ENCODE measurements at places on chromosomes 11 and 22.
A peak's percentile ranks its signal among the peaks of the same experiment; 100 is the strongest.

GRCh38 chr11:84560206-84560605 is 1066.9 kb downstream of the DLG2 start:
- no peak overlapping the region for H3K4me3 ChIP-seq
- H3K36me3 ChIP-seq, result no peaks in the 10 kb centered on the region
- no peak overlapping the region for H3K27ac ChIP-seq
- H3K4me1 ChIP-seq, result peaks cover 25% of the 10 kb centered on the region
- DNase-seq, result no peak

DNA sequence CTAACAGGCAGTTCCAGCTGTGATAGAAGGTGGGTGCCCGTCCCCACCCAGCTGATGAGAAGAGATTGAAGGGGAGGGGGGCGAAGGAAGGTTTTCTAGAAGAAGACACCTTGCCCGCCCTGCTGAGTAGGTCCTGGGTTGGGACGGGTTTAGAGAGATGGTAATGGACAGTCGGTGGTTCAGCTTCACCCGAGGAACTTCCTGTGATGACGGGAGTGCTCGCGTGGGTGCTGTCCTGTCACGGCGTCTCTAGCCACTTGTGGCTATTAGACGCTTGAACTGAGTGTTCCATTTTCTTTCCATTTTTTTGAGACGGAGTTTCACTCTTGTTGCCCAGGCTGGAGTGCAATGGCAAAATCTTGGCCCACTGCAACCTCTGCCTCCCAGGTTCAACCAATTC is 27.6 kb upstream of the MGAT3 start:
- H3K36me3 ChIP-seq, result no peaks in the 10 kb centered on the region
- no peak overlapping the region for H3K4me3 ChIP-seq
- DNase-seq, result no peak
- peaks cover 19% of the 10 kb centered on the region for H3K4me1 ChIP-seq
- peak overlapping the region; percentile 42 for H3K27ac ChIP-seq

GRCh38 chr11:45688472-45689033 is 23.1 kb upstream of the CHST1 start:
- DNase-seq, result no peak
- H3K27me3 ChIP-seq, result peaks cover 7% of the 10 kb centered on the region
- no peak overlapping the region for H3K27ac ChIP-seq
- no peaks in the 10 kb centered on the region for H3K4me1 ChIP-seq
- H3K36me3 ChIP-seq, result no peaks in the 10 kb centered on the region
- no peak overlapping the region for H3K4me3 ChIP-seq

DNA sequence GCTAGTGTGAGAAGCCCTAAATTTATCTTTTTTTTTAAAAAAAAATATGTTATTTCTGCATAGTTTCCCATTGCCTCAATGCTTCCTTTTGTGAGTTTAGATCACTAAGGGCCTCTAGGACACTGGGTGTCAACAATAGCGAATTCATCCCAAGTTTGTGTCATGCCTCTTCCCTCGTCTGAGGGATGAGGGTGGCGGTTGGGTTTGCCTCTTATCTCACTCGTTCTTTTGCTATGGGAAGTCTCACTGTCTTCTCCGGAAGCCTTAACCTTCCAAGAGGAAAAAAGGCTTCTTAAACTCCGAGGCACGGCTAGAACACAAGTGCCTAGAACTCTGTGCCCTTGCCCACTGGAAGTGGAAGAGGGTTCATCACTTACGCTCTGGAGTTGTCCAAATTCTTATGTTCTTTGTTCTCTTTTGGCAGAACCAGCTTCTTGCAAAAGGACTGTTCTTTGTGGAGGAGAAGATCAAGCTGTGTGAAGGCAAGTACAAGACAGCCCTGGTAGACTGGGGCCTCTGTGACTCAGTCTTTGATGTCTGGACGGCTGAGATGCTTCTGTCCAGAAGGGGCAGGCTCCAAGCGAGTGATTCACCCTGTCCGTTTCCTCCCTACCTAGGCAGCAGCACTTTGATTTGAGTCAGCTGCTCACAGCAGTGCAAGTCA is 78.5 kb downstream of the TRAF6 start:
- no peak overlapping the region for H3K4me3 ChIP-seq
- H3K36me3 ChIP-seq, result no peaks in the 10 kb centered on the region
- H3K4me1 ChIP-seq, result peaks cover 19% of the 10 kb centered on the region
- no peak overlapping the region for H3K27ac ChIP-seq
- H3K27me3 ChIP-seq, result no peaks in the 10 kb centered on the region
- DNase-seq, result peak; percentile 25

GRCh38 chr11:126175393-126175792 is 36.1 kb downstream of the RPUSD4 start:
- no peaks in the 10 kb centered on the region for H3K36me3 ChIP-seq
- H3K4me3 ChIP-seq, result no peak overlapping the region
- H3K27me3 ChIP-seq, result no peaks in the 10 kb centered on the region
- H3K27ac ChIP-seq, result no peak overlapping the region

- H3K27me3 ChIP-seq, result no peaks in the 10 kb centered on the region
- peaks cover 16% of the 10 kb centered on the region for H3K4me1 ChIP-seq
- H3K27ac ChIP-seq, result no peak overlapping the region
Measured at GRCh38 chr11:1354125-1354938, 35.4 kb upstream of the BRSK2 start.

DNA sequence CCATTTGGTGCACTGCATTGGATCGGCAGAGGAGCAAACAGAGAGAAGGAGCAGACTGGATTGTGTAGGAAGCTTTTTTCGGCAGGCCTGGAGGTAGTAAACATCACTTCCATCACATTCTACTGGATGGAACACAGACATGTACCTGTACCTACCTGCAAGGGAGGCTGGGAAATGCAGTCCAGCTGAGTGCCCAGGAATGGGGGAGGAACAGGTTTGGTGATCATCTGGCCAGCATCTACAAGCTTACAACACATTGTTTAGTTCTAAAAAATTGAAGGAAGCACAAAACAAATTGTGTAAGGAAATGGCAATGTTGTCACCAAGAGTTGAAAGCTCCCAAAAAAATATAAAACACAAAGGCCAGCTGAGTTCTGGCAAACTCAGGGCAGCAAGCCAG is 19.1 kb downstream of the SMIM38 start:
- H3K4me3 ChIP-seq, result no peak overlapping the region
- no peaks in the 10 kb centered on the region for H3K36me3 ChIP-seq
- no peak overlapping the region for H3K27ac ChIP-seq
- no peaks in the 10 kb centered on the region for H3K27me3 ChIP-seq
- DNase-seq, result no peak

DNA sequence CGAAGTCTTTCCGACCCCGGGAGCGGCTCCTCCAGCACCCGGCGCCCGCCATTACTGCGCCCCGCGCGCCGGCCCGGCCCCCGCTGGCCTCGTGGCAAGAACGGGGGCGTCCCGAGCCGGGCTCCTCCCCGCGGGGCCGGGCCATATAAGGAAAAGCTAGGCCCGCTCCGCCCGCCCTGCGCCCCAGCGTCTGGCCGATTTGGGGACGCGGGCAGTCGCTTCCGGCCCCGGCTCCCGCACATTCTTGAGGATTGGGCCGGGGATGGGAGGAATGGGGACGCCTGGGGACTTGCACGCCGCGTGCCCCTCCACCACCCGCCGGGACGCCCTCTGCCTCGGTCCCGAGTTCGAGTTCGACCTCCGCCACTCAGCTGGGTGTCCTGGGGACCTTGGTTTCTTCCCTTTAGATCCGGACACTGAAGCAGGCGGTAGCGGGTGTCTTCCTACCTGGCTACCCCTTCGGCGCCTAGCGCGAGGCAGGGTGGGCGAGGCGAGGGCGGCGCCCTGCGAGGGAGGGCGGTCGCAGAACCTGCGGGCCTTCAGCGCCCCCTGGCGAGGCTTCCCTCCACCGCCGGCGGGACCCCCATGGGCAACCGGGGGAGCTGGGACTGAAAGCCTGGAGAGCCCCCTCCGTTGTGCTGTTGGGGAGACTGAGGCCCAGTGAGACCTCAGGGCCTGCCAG is 3.8 kb downstream of the SMTN start:
- H3K27me3 ChIP-seq, result no peaks in the 10 kb centered on the region
- H3K36me3 ChIP-seq, result peaks cover 1% of the 10 kb centered on the region
- H3K4me3 ChIP-seq, result no peak overlapping the region

DNA sequence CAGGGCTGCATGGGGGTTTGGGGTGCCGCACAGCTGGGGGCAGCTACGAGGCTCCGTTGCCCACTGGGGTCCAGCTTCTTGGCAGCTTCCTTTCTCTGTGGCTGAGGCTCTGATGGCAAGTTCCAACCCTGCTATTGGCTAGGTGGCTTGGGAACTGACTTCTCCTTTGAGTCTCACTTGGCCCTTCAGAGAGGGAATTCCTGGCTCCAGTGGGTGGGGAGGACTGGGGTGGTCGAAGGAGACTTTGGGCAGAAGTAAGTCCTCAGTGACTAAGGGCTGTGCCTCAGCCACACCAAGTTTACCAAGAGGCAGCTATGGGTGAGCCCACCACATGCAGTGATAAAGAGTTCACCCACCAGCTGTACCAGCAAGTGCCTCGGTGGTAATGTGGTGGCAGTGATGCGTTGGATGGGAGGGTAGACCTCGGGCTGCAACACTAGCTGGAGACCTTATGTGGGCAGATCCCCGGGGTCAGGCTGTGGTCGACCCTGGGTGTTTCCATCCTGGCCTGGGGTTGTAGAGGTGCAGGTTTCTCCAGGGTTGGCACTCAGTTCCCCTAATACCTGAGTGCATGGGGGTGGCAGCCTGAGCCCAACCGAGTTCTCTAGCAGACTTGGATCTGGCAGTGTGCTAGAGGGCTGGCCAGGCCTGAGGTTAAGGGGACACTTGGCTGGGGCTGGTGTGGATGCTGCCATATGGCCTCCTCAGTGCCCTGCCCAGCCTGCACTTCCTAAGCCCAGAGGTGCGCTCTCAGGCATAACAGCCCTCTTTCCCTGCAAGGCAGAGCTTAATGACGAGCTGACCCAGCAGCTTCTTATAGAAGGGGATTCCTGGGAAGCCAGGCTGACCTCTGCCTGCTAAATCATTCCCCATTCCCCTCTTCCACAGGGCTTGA is 197.0 kb upstream of the CADM1 start:
- H3K4me1 ChIP-seq, result no peaks in the 10 kb centered on the region
- H3K27me3 ChIP-seq, result no peaks in the 10 kb centered on the region

GRCh38 chr22:48658246-48658645 is 1169.4 kb downstream of the BRD1 start:
- H3K4me3 ChIP-seq, result no peak overlapping the region
- DNase-seq, result no peak
- no peaks in the 10 kb centered on the region for H3K36me3 ChIP-seq
- H3K27ac ChIP-seq, result no peak overlapping the region
- H3K4me1 ChIP-seq, result no peaks in the 10 kb centered on the region

GRCh38 chr22:17705951-17706900 is 67.7 kb downstream of the BCL2L13 start:
- DNase-seq, result no peak
- no peak overlapping the region for H3K4me3 ChIP-seq
- no peaks in the 10 kb centered on the region for H3K4me1 ChIP-seq
- no peaks in the 10 kb centered on the region for H3K36me3 ChIP-seq
- no peaks in the 10 kb centered on the region for H3K27me3 ChIP-seq
- H3K27ac ChIP-seq, result peak overlapping the region; percentile 58

GRCh38 chr22:50018608-50019285 is 6.2 kb upstream of the IL17REL start:
- H3K4me3 ChIP-seq, result no peak overlapping the region
- no peaks in the 10 kb centered on the region for H3K27me3 ChIP-seq
- H3K4me1 ChIP-seq, result peaks cover 9% of the 10 kb centered on the region
- DNase-seq, result no peak

- H3K27me3 ChIP-seq, result no peaks in the 10 kb centered on the region
- no peaks in the 10 kb centered on the region for H3K4me1 ChIP-seq
- DNase-seq, result no peak
- H3K36me3 ChIP-seq, result no peaks in the 10 kb centered on the region
Measured at GRCh38 chr11:92941676-92942571, 27.5 kb upstream of the MTNR1B start.

- no peaks in the 10 kb centered on the region for H3K27me3 ChIP-seq
- no peak for DNase-seq
- no peaks in the 10 kb centered on the region for H3K36me3 ChIP-seq
- no peak overlapping the region for H3K4me3 ChIP-seq
- H3K27ac ChIP-seq, result no peak overlapping the region
Measured at GRCh38 chr11:87263979-87264378, 226.2 kb downstream of the TMEM135 start.

- H3K36me3 ChIP-seq, result no peaks in the 10 kb centered on the region
- H3K4me1 ChIP-seq, result peaks cover 46% of the 10 kb centered on the region
- no peaks in the 10 kb centered on the region for H3K27me3 ChIP-seq
- H3K27ac ChIP-seq, result no peak overlapping the region
Measured at GRCh38 chr11:66324664-66325063, 7.8 kb upstream of the CD248 start.

DNA sequence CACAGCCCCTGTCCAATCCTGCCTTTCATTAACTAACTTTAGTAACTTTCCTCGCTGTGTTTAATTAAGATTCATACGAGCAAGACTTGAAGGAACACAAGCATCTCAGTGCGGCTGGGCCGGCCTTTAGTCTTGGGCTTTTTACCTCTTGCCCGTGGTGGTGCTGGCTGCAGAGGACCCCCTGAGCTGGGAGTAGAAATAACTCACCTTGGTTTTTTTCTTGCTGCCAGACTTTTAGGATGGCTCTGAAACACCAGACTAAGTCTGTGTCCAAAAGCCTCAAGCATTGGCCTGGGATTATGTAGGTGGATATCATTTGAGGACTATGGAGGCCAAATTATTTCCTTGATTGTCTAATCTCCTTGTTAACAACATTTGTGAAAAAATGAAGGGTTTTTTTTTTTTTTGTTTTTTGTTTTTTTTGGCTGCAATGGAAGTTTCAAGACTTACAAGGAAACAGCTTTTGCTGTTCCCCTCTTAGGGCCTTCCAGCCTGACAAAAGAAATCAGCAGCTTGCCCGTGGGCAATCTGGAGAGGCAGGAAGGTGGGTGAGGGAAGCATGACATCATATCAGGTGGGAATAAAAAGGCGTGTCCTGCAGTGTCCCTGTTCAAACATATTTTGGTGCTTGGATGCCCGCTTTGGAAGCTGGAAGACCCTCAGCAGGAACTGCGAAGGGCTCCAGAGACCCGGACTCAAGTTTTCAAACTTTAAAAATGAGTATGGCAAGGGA is 44.0 kb downstream of the SMIM38 start:
- H3K27me3 ChIP-seq, result no peaks in the 10 kb centered on the region
- H3K27ac ChIP-seq, result no peak overlapping the region
- H3K36me3 ChIP-seq, result no peaks in the 10 kb centered on the region
- peaks cover 11% of the 10 kb centered on the region for H3K4me1 ChIP-seq
- H3K4me3 ChIP-seq, result no peak overlapping the region

DNA sequence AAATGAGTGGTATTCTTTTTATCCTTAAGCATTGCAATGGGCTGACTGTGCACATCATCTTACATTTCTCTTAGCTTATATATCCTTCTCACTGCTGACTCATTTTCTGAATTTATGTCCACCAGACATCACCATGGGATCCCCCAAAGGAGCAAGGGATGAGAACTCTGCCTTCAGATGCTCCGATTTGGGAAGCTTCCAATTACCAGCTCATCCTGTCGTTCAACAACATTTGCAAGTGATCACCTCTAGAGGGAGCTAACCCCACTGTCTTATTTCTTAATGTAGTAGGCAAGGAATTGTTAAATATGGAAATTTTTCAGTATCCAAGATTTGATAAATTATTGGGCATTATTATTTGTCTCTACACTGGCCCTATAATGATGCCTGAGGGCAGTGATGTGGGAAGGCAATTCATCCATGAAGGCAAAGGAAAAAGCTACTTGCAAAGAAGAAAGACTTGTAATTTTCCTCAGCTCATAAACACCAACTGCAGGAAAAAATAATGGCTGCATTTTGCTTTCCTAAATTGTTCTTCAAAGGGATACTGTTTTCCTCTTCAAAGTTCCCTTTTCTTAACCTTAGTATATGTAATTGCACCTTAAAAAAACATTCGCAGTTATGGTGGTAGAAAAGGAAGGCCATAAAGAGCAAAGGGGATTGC is 102.4 kb upstream of the FSHB start:
- H3K4me1 ChIP-seq, result no peaks in the 10 kb centered on the region
- H3K36me3 ChIP-seq, result no peaks in the 10 kb centered on the region
- peak; percentile 25 for DNase-seq
- H3K27me3 ChIP-seq, result no peaks in the 10 kb centered on the region

GRCh38 chr11:122978299-122978620 is 3.4 kb downstream of the BSX start:
- no peaks in the 10 kb centered on the region for H3K4me1 ChIP-seq
- H3K27ac ChIP-seq, result no peak overlapping the region
- H3K36me3 ChIP-seq, result no peaks in the 10 kb centered on the region
- no peak for DNase-seq
- peaks cover 1% of the 10 kb centered on the region for H3K27me3 ChIP-seq
- no peak overlapping the region for H3K4me3 ChIP-seq

All from Caco-2 (cell line).